ENCODE measurements at places on chromosomes 13 and 19.

DNA sequence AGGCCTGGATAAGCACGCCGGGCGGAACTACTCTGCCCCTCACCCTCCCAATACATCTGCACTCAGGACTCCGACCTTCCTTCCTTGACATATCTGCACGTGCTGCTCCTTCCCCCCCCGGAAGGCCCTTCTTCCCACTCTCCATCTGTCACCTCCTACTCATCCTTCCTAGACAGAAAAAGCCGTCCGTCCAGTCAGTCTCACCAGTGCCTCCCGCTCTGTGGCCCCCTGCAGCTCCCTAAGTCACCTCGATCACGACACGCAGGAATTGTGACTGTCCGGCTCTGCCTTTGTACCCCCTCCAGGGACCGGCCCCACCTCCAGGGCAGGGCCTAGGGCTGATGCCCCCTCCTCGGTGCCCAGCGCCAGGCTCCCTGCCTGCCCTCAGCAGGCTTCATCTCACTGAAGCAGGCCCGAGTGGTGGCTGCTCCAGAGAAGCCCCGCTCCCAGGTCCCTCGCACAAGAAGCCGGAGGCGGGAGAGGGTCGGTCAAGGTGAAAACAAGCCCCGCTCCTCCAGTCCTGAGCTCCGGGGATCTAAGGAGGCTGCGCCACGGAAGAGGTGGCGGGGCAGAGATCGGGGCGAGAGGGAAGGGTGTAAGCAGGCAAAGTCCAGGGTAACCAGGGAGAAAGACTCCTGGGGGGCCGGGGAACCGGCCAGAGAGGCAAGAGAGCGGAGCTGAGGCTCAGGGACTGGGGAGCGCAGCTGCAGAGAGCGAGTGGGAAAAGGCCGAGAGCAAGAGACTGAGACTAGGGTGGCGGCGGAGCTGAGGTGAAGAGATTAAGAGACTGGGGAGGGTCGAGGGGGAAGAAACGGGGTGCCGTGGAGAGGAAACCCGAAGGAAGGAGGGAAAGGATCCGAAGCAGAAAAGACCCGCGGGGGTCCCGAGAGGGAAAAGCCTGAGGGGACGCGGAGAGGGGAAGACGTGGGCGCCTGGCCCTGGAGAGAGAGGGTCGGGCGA is 1.1 kb downstream of the PPP6R1 start:
- no peak for DNase-seq

DNA sequence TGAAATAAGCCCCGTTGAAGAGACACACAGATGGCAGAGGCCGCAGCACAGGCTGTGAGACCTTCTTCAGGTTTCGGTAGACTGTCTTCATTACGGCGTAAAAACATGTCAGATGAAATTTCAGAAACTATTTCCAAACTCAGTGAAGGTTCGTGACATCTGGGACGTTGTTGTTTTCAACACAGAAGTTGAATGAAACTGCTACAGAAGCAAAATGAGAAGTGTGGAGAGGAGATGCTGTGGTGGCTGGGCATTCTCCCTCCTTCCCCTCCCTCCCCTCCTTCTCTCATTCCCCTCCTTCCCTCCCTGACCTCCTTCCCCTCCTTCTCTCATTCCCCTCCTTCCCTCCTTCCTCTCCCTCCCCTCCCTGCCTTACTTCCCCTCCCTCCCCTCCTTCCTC is 113.6 kb downstream of the ATP11A start:
- DNase-seq, result no peak

GRCh38 chr19:48914181-48914580 is 14.1 kb downstream of the NUCB1 start:
- DNase-seq, result no peak

GRCh38 chr13:40094056-40094455 is 438.6 kb downstream of the COG6 start:
- no peak for DNase-seq

- no peak for DNase-seq
These were observed 101.3 kb downstream of the ARHGEF7 start for GRCh38 chr13:111216166-111216960.

- DNase-seq, result no peak
These were observed 765.2 kb downstream of the SLITRK1 start for GRCh38 chr13:83117046-83117445.

- DNase-seq, result no peak
These were observed 13.1 kb downstream of the NOP53 start for GRCh38 chr19:47758443-47758804.

- no peak for DNase-seq
These were observed at the start of gene CYP2B6 for GRCh38 chr19:40990972-40991381. TSS of gene CYP2B6 (plus strand) at chr19:40991282. CDS start at chr19:40991306, 24 bp downstream.
